ENCODE measurements at places on chromosomes 5 and 9.

- DNase-seq, result peak; percentile 56
Observed at GRCh38 chr5:142548739-142549275, 137.1 kb downstream of the FGF1 start.

GRCh38 chr5:153783362-153783658, 255.4 kb downstream of the FAM114A2 start:
- DNase-seq, result no peak

- no peak for DNase-seq
Observed at GRCh38 chr9:3828495-3828894, 302.7 kb upstream of the RFX3 start.

DNA sequence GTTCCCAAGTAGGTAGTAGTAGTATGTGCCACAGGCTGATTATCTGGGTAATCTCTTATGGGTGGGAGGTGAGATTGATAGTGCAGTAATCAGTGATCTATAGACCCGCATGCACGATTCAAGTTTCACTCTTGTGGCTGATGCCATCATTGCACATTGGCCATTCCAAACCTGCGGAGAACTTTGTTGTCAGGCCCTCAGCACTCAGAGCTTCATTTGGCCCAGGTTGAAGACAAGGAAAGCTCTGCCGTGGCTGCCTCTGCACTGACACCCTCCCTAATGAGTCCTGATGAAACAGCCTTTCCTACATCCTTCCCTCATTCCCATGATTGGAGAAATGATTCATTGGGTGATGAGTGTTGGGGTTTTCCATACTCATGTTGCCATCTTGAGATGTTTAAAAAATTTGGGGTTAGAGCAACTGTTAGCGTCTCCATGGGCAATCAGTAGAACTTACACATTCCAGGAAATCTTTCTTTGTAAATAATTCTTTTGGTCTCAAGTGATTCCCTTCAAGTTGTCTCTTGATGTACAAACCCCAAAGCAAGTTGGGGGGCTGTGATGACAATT, 22.9 kb downstream of the PROP1 start:
- no peak for DNase-seq

- no peak for DNase-seq
Observed at GRCh38 chr9:138103111-138103848, 225.7 kb downstream of the CACNA1B start.

- peak; percentile 29 for DNase-seq
Observed at GRCh38 chr9:38626006-38626405, 5.6 kb upstream of the ANKRD18A start.

GRCh38 chr9:38344566-38345324, 47.8 kb upstream of the ALDH1B1 start:
- no peak for DNase-seq

GRCh38 chr5:118923295-118924005, 64.9 kb downstream of the DTWD2 start:
- DNase-seq, result peak; percentile 29

DNA sequence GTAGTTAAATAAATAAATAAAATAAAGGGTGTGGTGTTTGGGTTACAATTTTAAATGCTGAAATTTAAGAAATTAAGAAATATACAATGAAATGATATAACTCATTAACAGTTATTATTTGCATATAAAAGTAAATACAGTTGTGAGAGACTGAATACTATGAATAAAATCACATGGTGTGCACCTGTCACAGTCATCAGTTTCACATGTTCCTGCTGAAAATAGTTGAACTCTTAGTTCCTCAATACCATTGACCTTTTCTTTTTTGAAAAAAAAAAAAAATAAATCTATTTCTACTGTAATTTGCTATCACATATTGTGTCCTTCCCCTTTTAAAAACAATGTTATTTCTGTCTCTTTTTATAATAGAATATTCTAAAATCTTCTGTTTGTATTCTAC, 130.9 kb upstream of the CHD1 start:
- no peak for DNase-seq

GRCh38 chr9:105376893-105377292, 70.9 kb upstream of the FSD1L start:
- DNase-seq, result no peak

- DNase-seq, result no peak
Observed at GRCh38 chr9:38649731-38650363, 29.5 kb upstream of the ANKRD18A start.

GRCh38 chr5:36599986-36600779, 6.2 kb upstream of the SLC1A3 start:
- no peak for DNase-seq

DNA sequence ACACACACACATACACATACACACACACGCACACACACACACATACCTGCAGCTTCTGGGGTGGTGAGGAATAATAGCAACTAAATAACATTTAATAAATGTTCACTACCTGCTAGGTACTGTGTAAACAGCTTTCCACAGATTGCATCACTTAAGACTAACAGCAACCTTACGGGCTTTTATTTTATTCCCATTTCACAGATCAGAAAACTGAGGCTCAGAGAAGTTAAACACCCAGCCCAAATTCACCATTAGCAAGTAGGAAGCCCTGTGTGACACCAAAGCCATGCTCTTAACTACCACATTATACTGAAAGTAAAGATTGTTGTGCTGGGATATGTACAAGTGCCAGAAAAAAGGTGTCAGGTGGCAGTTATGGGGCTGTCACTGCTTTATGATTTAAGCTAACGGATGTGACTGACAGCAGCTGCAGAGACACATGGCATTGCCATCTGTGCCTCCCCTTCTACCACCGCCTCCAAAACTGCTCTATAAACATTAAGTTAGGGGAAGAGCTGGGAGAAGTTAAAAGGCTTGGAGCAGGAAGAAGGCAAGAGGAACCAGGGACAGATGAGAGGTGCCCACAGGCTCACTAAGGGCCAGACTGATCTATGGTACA, 13.6 kb downstream of the MTMR12 start:
- no peak for DNase-seq

- no peak for DNase-seq
Observed at GRCh38 chr9:96031366-96031824, 155.9 kb downstream of the ERCC6L2 start.

DNA sequence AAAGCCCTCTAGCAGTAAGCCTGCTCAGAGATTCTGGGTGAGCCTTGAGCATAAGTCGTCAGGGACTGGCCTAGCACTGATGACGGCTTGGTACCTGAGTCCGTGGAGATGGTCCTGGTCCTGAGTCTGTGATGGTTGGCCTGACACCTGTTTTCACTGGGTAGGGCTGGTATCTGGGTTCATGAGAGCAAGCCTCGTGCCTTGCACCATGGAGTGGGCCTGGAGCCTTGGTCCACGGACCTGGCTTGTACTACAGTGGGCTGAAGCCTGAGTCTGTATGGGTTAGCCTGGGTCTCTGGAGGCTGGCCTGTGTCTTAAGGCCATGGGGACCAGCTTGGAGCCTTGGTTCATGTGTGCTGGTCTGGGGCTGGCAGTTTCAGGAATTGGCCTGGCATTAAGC, 310.3 kb upstream of the ISL1 start:
- no peak for DNase-seq

DNA sequence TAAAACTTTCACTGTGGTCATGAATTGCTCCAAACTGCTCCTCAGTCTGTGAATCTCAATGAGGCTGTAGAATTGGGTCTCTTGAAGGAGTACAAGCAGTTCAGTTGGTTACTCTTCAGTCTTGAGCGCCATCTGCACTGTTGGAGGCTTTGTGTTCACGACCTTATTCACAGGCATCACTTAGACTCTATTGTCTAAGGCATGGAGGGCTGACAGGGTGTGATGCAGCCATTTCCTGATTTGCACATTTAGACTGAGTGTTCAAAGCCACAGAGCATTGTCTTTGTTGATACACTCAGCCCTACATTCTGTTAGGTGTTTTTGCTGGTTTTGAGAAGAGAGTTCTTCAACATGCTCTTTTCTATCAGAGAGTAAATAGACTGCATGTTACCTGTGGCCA, 355.9 kb upstream of the RIOK2 start:
- no peak for DNase-seq
